ENCODE measurements at places on chromosomes 12 and 14. TPM values are rescaled to one million over a fixed set of nuclear protein-coding genes. Genes with fewer than 3 reads are reported as not detected.

GRCh38 chr12:130846369-130846768, 7.3 kb upstream of the STX2 start:
- H3K4me1 ChIP-seq: no peaks in the 10 kb centered on the region
- no peaks in the 10 kb centered on the region for H3K36me3 ChIP-seq
- no peaks in the 10 kb centered on the region for H3K27me3 ChIP-seq
- H3K27ac ChIP-seq: no peak overlapping the region
- DNase-seq: no peak

DNA sequence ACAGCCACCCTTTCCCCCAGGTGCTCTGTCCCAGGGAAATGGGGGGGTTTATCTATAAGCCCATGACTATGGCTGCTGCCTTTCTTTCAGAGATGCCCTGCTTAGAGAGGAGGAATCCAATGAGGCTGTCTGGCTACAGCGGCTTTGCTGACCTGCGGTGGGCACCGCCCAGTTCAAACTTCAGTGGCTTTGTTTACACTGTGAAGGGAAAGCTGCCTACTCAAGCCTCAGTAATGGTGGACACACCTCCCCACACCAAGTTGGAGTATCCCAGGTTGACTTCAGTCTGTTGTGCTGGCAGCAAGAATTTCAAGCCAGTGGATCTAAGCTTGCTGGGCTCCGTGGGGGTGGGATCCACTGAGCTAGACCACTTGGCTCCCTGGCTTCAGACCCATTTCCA, 869.2 kb downstream of the SLC6A15 start:
- no peaks in the 10 kb centered on the region for H3K27me3 ChIP-seq
- H3K4me1 ChIP-seq: no peaks in the 10 kb centered on the region
- no peak overlapping the region for H3K27ac ChIP-seq

Gene TMEM229B
- total RNA-seq: 0.49 TPM

DNA sequence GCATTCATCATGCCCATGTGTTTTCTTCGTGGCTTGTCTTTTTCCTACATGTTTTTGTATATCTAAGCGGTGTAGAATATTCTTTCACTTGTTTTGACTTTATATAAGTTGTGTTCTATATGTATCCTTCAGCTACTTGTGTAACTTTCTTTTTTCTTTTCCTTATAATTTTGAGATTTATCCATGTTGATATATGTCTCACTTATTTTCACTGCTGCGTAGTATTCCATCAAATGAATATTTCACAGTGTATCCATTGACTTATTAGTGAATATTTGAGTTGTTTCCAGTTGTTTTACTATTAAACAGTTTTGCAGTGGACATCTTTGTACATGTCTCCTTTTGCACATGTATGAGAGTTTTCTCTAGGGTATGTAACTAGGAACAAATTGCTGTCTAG, 43.9 kb downstream of the BORCS5 start:
- H3K4me3 ChIP-seq: no peak overlapping the region
- no peak overlapping the region for H3K27ac ChIP-seq

Gene KRT82
- not detected for total RNA-seq

DNA sequence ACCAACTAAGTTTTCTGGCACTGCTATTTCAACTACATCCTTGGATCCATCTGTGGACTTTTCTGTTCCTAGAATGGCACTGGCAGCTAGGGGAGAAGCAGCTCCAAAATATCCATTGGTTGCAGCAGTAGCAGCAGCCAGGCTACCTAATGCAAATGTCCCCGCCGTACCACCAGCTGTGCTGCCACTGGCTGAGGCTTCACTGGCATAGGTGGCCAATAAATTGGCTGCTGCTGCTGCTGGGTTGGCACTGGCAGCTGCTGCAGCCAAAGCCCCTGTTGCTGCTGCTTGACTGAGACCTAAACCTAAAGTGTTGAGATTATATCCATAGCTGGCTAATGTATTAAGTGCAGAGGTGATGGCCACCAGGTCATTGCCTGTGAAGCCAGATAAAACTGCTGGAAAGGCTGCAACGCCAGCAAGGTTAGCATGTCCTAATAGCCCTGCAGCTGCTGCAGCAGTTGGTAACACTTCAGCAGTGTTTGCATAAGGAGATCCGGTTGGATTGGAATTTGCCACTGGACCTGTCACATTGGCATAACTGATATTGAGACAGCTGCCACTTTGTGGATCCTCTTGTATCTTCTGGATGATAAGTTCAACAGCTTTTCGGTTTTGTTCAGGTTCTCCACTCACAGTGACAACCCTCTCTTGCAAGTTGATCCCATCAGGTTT, 149.5 kb downstream of the NOVA1 start:
- no peaks in the 10 kb centered on the region for H3K27me3 ChIP-seq
- no peak for DNase-seq
- no peak overlapping the region for H3K27ac ChIP-seq
- no peak overlapping the region for H3K4me3 ChIP-seq
- H3K4me1 ChIP-seq: no peaks in the 10 kb centered on the region
- no peaks in the 10 kb centered on the region for H3K36me3 ChIP-seq

Gene ALDH2
- total RNA-seq: 4.0 TPM

Gene KERA
- not detected for total RNA-seq

Gene NYNRIN
- 0.02 TPM for total RNA-seq

- no peaks in the 10 kb centered on the region for H3K27me3 ChIP-seq
- no peaks in the 10 kb centered on the region for H3K4me1 ChIP-seq
- no peak for DNase-seq
- no peak overlapping the region for H3K4me3 ChIP-seq
- H3K36me3 ChIP-seq: peaks cover 1% of the 10 kb centered on the region
- H3K27ac ChIP-seq: no peak overlapping the region
Observed at GRCh38 chr14:31090883-31091764, 64.9 kb upstream of the STRN3 start.

DNA sequence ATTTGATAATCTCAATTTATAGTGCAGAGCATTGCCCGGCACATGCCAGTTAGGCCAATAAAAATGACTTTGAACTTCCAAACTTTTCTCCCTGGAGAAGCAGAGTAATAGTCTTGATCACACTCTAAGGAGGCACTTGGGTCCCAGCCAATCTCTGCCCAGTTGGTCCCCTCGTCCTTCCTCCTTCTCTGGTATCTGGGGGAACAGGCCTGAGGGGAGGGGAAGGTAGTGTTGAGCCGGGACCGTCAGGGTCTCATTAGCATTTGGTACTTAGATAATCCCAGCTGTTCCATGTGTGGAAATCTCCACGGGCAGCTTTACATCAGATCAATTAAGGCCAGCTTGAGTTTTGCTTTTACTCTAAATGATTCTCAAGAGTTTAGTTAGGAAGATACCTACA, 70.1 kb downstream of the ZNF641 start:
- H3K27me3 ChIP-seq: no peaks in the 10 kb centered on the region
- H3K4me1 ChIP-seq: peaks cover under 1% of the 10 kb centered on the region
- no peak for DNase-seq

- no peak for DNase-seq
- no peak overlapping the region for H3K4me3 ChIP-seq
- no peak overlapping the region for H3K27ac ChIP-seq
- peaks cover 15% of the 10 kb centered on the region for H3K36me3 ChIP-seq
Observed at GRCh38 chr12:116248433-116248832, 29.1 kb downstream of the MED13L start.

DNA sequence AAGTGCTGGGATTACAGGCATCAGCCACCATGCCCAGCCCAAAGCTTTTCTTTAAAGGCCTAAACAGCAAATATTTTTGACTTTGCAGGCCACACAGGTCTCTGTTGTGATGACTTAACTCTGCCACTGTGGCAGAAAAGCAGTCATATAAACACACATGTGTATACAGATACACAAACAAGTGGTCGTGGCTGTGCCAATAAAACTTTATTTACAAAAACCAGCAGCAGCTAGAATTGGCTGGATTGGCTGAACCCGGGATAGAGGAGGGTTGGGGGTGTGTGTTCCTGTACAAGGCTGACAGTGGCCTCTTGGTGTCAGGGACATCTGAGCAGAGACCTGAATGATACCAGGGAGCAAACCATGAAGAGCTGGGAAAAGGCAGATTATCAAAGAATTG, 95.6 kb downstream of the NCOR2 start:
- no peaks in the 10 kb centered on the region for H3K27me3 ChIP-seq
- no peak for DNase-seq
- peaks cover 5% of the 10 kb centered on the region for H3K4me1 ChIP-seq
- no peak overlapping the region for H3K4me3 ChIP-seq
- H3K36me3 ChIP-seq: peaks cover 71% of the 10 kb centered on the region
- no peak overlapping the region for H3K27ac ChIP-seq

GRCh38 chr12:111419784-111420183, 14.1 kb downstream of the SH2B3 start:
- no peak overlapping the region for H3K27ac ChIP-seq
- H3K4me1 ChIP-seq: peaks cover 32% of the 10 kb centered on the region
- peaks cover 12% of the 10 kb centered on the region for H3K36me3 ChIP-seq
- no peak for DNase-seq

Gene TSPAN19
- total RNA-seq: not detected

Gene TAS2R19
- 0.98 TPM for total RNA-seq

Measured in activated naive CD4-positive, alpha-beta T cell treated with anti-CD3 and anti-CD28 coated beads for 36 hours (primary cell).